ENCODE measurements at places on chromosomes 2 and 18.
A peak's percentile ranks its signal among the peaks of the same experiment; 100 is the strongest.

DNA sequence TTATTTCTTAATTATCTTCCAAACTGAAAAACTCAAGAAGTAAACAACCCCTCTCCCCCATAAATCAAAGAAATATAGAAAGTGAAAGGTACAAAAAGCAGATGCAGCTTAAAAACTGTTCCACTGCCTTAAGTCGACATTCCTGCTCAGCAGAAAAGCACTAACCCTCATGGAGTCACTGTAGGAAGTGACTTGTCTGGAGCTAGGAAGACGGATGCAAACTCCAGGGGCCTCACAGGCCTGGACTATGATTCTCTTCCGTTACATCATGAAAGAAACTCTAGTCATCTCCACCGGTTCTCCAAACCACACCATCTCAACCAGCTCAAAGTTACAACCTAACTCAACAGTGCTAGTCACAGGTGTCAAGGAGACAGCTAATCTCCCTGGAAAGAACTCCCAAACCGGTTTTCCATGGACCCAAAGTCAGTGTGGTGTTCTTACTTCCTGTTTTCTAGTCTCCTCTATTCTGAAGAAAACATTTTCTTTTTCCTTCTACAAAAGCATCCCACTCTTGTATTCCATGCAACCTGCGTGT lies 128.4 kb downstream of the PIEZO2 start:
- no peak for DNase-seq

DNA sequence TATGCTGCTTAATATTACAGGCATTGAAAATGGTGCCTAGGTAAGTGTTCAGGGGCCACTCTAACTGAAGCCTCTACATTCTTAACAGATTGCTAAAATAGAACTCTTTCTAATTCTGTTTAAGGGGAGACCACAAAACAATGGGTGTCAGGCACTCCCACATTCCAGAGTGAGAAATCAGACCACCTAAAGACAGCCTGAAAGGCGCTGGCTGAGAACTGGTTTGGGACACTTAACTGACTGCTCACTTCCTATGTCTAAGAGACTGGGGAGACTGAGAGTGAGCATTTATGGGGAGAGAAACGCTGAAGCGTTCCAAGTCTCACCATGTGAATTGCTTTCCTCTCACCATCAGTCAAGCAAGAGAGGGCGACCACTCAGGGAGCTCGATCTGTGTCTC lies 108.8 kb upstream of the ITGB6 start:
- DNase-seq: peak; percentile 56

DNA sequence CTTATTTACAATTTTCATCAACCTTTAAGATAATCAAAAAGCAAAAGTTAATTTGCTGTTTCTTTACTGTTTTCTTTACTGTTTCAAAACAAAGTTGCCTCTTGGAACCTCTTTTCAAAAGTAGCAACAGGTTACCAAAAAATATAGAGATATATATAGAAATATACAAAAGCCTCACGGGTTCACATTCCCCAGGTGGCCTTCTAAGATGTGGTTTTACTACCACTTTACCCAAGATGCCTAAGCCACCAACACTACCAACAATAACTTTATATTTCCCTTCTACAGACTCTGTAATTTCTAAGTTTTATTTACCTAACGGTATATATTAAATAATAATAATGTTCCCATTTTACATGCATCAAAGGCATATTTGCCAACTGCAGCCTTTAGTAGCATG lies 4.9 kb downstream of the CYB5A start:
- no peak for DNase-seq

DNA sequence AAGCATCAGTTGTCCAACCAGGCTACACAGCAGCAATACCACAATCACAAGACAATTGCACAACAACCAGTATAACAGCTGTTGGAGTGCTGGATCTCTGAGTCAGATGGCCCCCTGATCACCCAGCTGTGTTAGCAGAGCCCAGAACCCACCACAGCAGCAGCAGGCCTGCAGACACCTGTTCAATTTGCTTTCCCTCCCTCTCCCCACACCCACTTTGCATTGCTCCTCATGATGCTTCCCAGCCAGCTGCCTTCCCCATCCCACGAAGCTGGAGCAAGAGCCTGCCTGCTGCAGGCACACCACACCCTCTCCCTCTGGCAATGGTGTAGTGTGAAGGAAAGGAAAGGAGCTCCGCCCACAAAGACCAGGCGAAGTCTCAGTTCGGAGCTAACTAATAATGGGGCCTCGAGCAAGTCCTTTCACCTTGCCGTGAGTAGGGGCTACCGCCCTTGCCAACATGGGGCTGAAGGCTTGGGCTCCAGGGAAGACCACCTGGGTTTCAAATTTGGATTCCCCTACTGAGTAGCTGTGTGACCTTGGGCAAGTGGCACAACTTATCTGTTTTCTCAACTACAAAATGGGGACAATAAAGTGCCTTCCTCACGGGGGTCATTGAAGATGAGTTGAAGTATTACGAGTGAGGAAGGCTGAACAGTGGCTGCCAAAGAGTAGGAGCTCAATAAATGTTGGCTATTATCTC lies 19.4 kb upstream of the ZBTB7C start:
- DNase-seq: peak; percentile 60

GRCh38 chr18:73979742-73980141 lies 167.9 kb downstream of the FBXO15 start:
- no peak for DNase-seq

- DNase-seq: no peak
These were observed 15.7 kb upstream of the CDH7 start for GRCh38 chr18:65735155-65735554.

- no peak for DNase-seq
These were observed 11.4 kb downstream of the GBX2 start for GRCh38 chr2:236156860-236157194.

DNA sequence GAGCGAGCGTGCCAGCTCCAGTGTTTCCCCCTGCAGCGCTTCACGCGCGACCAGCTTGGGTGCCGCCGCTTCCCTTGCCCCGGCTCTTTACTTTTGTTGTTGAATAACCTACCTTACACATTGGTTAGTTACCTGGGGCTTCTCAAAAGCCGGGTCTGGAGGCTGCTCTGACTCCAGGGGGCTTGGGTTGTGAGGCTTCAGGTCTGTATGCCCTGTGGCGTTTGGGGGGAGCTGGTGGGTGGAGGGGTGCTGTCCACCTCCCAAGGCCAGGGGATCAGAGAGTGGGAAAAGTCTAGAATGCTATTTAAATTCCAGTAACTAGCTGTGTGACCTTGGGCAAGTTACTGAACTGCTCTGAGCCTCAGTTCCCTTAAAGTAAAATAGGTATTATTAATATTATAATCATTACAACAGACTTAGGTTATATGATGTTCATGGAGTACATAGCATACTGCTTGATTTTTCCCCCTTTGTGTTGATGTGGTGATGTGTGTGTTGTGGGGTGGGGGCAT lies 770 bp downstream of the LYPD6B start:
- DNase-seq: no peak

- DNase-seq: no peak
These were observed 9.3 kb upstream of the TBC1D8 start for GRCh38 chr2:101160454-101160853.

GRCh38 chr2:172098650-172099471 lies 3.8 kb downstream of the DLX2 start:
- no peak for DNase-seq

- no peak for DNase-seq
These were observed 217.7 kb downstream of the MBD5 start for GRCh38 chr2:148238561-148238960.

DNA sequence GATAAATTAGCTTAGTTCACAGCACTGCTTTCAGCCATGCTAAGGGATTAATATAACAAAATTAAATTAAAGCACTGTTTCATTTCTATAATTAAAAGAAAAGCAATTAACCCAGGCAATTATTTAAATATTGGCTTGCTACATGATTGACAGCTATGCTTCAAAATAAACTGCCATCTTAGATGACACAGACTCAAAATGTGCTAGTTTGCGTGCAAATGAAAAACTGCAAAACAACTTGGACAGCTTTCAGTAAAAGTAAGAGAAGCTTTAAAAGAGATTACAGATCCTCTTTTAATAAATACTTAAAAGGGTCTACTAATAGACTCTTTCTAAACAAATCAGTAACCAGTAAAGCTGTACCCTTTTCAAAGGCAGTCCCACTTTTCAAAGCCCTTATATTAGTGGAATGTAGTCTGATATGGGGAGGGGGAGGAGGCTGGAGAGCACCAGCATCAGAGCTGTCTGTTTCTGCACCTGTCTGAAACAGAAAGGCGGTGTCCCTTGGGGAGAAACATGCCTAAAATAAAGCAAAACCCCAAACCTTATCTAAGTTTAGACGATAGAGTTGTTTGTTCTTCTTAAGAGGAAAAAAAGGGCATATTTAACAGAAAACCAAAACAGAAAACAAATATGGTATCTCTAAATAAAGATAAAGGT lies 20.8 kb downstream of the EIF2AK3 start:
- no peak for DNase-seq

DNA sequence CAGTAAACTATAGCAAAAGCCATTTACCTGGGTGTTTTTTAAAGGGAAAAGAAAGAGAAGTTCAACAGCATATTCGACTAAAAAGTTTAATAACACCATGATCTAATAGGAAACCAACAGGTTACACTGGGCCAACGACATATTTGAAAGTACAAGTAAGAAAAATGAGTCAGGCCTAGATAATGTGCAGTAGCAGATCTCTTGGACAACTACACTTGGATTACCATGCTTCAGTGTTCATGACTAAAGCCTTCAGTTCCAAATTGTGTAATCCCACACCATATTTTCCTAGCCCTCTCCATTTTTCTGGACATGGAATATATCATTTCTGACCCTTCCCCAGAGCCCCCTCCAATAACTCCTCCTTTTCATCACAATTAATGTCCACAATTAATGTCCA lies 39.1 kb upstream of the FIGN start:
- DNase-seq: peak; percentile 62

GRCh38 chr2:176133389-176133788 lies 3.9 kb downstream of the HOXD8 start:
- no peak for DNase-seq

DNA sequence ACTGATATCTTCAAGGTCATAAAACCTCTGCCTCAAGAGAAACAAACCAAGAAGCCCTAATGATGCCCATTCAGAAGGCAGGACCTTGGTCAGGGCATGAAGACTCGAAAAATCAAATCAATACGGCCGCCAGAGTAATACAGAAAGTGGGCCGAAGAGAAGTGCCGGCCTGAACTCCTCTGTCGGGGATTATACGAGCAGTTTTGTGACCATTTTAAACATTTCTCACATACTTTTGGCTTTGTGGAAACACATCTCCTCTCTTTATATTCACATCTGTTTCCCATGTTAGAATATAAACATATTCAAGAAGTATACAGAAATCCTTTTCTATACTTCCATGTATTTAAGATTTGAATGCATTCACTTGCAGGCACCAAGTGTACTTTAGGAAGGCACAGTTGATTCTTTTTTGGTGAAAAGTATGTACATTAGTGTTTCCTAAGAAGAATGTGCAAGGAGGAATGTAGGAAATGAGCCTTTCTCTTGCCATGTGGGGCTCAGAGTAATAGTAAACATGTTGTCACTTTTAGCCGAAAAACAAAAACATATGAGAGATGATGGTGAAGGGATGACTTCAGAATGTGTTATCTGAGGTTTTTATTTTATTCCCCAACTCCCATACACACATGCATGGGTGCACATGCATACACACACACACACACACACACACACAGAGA lies 707.9 kb upstream of the ID2 start:
- DNase-seq: no peak

DNA sequence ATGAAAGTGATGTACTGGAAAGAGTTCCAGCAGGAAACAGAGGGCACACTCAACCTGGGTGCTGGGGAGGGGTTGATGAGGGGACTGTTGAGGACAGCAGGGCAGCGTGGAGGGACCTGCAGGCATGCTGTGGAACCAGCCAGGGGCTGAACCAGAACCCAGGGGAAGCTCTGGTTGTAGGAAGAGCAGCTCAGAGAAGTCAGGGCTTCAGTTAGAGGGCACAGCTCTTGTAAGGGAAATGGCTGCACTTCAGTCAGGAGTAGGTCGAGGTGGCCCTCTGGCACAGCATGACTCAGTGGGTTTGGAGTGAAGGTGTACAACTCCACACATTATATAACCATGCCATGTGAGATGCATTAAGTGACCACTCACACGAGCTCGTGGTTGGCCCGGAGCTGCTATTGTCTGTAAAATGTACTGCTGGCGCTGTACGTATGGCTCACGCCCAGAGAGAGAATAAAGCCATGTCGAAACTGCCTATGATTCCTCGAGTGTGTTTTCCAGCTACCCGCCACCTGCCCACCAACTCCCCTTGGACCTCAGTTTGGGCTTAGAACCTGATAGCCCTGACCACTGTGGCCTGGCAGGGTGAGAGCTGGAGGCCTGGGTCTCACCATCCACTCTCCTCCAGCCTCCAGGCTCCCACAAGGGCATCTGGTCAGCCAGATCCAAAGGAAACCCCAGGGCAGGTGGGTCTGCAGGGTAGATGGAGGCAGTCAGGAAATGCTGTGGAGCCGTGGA lies 136.5 kb upstream of the HS6ST1 start:
- DNase-seq: no peak

Data from skeletal muscle cell (primary cell).